Kidney glomerular epithelial cell (primary cell): ENCODE measurements at places on chromosomes 5 and 9.
A peak's percentile ranks its signal among the peaks of the same experiment; 100 is the strongest.

GRCh38 chr5:135828782-135829127 is 5.7 kb upstream of the SLC25A48 start:
- DNase-seq, result no peak

DNA sequence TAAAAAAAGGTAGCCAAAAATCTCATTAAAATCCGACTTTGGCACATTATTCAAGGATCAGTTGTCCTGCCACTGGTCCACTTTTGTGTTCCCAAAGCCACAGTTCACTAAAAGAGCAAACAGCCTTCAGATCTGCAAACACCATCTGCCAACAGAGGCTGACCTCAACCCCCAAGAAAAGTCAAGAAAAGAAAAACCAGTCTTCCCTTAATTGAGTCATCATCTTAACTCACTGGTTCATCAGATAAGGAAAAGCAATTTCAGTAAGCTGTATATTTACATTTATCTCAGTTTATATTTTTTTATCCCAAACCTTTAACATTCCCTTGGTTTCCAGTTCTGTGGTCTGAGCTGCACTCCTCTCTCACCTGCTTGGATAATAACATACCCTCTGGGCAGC is 21.2 kb downstream of the RASEF start:
- DNase-seq, result peak; percentile 22

GRCh38 chr5:123116757-123117156 is 27.7 kb downstream of the PRDM6 start:
- DNase-seq, result no peak

- DNase-seq, result no peak
These were observed 417.0 kb upstream of the ADAMTSL1 start for GRCh38 chr9:18056993-18057369.

GRCh38 chr5:93995126-93995621 is 253.8 kb upstream of the POU5F2 start:
- peak; percentile 5 for DNase-seq

DNA sequence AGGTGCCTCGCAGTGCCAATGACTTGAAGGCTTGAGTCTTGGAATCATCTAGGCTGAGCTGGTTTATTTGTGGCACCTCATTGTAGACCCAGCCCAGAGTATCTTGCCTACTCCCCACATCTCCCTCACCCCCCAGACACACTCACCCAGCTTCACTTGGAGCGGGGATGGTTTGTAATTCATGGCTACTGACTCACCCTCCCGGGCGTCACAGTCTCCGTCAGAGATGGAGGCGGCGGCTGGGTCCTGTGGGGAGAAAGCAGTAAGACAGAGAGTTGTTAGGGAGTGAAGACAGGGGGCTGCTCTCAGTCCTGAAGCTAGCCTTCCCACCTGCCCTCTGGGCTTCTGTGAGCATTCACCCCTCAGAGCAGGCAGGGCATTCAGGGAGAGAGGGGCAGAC is 29.0 kb upstream of the MYORG start:
- no peak for DNase-seq

GRCh38 chr9:34611811-34612787 is at the start of gene RPP25L:
Gene RPP25L, minus strand, starts transcription at chr9:34612097. Its CDS starts 801 bp downstream, at chr9:34611296.
- peak; percentile 29 for DNase-seq

GRCh38 chr9:96242811-96243210 is 59.2 kb downstream of the HSD17B3 start:
- no peak for DNase-seq
